ENCODE measurements at places on chromosomes 3 and 15. TPM values are rescaled to one million over a fixed set of nuclear protein-coding genes. Genes with fewer than 3 reads are reported as not detected.

- peak; percentile 33 for DNase-seq
Measured at GRCh38 chr15:65361708-65362459, 15.9 kb downstream of the IGDCC3 start.

NOX5 gene
- 0.60 TPM for total RNA-seq

GRCh38 chr15:62502451-62502850 lies 337.4 kb upstream of the C2CD4B start:
- DNase-seq = no peak

DNA sequence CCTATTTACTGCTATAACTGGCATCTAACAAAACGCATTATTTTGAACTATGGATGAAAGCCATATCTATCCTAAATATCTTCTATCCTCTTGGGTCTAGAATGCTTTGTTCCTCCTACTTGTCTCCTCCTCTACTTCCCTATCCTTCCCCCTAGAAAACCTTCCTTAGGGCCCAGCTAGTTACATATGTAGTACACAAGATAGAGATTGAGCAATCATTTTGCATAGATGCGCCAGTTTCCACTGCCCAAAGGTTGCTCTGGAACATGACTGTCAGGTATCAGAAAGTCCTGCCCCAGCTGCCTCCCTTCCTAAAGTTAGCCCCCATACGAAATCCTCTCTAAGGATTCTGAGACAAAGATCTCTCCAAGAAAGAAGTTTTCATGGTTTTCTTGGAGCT lies 55.1 kb downstream of the GPR160 start:
- DNase-seq = no peak

GRCh38 chr15:72614810-72615532 lies 39.5 kb upstream of the GOLGA6B start:
- no peak for DNase-seq

- DNase-seq = no peak
Measured at GRCh38 chr3:86766331-86766730, 224.6 kb downstream of the VGLL3 start.

ZNF660 gene
- 5.3 TPM for total RNA-seq

- no peak for DNase-seq
Measured at GRCh38 chr3:47515864-47516319, 2.4 kb upstream of the ELP6 start.

VPS39 gene
- total RNA-seq = 70.9 TPM

GRCh38 chr3:56845505-56845904 lies 43.8 kb upstream of the ARHGEF3 start:
- no peak for DNase-seq

DNA sequence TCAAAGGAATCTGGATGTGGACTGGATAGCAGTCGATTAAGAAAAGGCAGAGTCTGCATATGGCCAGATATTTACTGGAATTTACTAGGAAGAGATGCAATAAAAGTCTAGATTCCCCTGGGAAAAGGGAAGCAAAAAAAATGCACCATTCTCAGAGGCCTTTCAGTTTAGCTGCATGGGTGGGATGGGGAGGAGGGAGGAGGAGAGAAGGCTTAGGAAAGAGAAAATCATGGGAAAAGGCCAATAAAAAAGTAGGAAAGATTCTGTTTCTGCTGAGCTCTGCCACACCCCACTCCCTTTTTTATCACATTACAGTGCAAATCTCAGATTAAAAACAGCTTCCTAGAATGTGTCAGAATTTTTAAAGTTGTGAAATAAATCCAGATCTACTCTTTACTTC lies 103.6 kb downstream of the ADAMTS9 start:
- no peak for DNase-seq

DNA sequence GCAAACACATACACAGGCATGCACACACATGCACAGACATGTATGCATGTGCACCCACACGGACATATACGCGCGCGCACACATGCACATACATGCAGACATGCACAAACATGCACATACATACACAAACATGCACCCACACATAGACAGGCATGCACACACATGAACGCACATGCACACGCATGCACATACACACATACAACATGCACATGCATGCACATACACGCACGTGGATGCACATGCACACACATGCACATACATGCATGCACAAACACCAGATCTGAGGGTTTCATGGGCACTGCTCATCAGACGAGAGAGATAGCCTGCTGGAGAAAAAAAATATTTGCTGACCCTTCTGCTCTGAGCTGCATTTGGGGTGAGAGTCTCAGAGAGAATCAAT lies 31.7 kb upstream of the NTRK3 start:
- DNase-seq = no peak

SCN5A gene
- 0.72 TPM for total RNA-seq

DNA sequence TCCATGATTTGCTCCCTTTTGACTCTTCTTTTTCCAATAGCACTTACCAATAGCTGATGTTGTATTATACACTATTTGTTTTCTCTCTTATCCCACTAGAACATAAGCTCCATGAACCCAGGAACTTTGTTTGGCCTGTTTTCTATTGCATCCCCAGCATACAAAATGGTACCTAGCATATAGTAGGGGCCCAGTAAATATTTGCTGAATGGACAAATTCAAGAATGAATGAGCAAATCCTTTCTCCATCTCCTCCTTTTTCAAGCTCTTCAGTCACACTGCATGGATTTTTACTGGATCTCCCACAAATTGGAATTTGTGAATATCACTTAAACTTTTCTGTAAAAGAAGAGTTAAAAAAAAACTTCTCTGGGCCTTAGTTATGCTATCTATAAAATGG lies 66.6 kb upstream of the FEZF2 start:
- no peak for DNase-seq

FBLN2 gene
- total RNA-seq = 43.4 TPM

CPNE4 gene
- total RNA-seq = 0.79 TPM

GRCh38 chr3:37987315-37987697 lies 3.3 kb upstream of the VILL start:
- DNase-seq = no peak

REC114 gene
- not detected for total RNA-seq

- no peak for DNase-seq
Measured at GRCh38 chr15:82585072-82585471, 44.8 kb upstream of the RPS17 start.

All from kidney (tissue), 22 donors.